Cortex of kidney (tissue), 1 donor: ENCODE measurements at places on chromosomes 12 and 14.

DNA sequence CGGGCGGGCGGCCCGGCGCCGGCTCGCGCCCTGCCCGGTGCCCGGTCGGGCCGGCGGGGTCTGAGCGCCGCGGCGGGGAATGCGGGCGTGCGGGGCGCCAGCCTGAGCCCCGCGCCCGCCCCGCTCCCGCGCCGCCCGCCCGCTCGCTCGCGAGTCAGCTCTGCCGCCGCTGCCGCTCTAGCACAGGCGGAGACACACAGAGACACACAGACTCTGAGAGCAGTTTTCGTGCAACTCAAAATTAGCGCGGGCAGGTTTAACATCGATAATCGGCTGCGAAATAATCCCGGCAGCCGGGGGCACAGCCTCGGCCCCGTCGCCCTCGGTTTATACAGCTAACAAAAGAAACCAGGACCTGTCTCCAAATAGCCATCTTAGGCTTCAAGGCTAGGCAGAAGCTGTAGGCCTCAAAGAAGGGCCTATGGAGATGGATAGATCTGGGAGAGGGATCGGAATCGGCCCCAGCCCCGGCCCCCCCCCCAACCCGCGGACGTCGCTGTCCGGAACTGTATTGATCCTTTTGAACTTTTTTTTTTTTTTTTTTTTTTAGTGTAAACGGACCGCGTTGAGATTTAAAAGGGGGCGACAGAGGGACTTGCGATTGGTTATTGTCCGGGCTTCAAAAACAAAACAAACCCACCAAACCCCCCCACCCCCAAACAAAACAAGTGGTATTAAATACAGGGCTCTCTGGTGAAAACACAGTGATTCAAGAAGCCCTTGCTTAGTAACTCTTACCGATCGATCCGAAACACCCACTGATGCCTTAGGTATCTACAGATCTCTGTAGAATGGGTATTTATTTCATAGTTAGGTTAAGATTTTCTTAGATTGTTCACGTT is 1.1 kb downstream of the ARID2 start:
- DNase-seq = no peak

- DNase-seq = no peak
Observed at GRCh38 chr12:124389138-124389724, 94.3 kb downstream of the RFLNA start.

DNA sequence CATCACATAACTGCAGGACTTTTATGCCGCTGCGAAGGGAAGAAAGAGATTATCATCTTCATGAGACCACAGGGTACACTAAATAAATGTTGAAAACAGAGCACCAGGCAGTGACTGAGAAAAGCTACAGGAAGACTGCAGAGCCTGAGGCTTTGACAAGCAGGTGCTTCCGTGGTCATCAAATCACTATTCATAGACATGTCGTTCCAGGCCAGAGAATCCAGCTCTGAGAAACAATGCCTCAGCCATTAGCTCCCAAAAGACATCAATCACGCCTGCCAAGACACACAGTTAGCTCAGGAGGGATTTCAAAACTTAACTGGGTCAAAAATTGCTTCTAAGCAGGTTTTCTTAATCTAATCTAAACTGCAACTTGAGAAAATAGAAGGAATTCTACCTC is 47.2 kb upstream of the GARIN6 start:
- no peak for DNase-seq

DNA sequence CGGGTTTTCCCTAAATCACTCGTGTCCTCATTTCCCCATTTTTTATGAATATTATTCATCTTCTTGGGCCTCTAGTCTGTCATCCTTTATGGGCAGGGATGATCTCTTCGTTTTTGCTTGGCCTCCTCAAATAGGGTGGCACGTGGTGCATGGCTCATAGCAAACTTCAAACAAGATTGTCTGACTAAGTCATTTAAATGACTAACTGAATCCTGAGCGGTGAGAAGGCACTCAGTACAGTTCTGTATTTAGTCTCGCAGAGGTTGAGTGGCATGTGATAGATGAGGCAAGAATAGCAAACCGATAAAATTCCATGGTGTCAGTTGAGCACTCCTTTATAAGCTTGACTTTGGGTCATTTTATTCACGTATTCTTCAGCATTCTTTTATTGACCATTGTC is 5.7 kb upstream of the JDP2 start:
- no peak for DNase-seq

GRCh38 chr14:72828604-72829003 is 65.3 kb downstream of the DPF3 start:
- no peak for DNase-seq

GRCh38 chr12:46214668-46215436 is 54.0 kb downstream of the SLC38A1 start:
- no peak for DNase-seq

DNA sequence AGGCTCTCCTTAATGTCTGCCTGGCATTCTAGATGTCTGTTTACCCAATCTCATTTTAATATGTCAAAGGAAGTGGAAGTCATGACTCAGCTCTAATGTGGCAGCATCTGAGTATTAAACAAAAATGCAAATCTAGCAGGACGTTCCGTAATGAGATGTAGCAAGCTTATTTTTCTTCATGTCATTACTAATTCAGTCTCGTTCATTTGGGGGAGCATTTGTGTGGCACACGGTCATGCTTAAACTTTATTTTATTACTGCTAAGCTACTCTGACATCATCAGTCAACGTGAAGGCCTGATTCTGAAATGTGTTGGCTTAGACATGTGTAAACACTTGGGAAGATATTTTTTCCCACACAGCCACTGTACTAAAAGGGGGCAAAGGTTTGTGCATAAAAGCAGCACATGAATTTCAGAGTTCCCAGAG is 326.7 kb upstream of the TMPO start:
- no peak for DNase-seq

GRCh38 chr14:104373055-104373854 is 206.3 kb upstream of the C14orf180 start:
- no peak for DNase-seq

GRCh38 chr12:94621662-94622359 is 28.5 kb downstream of the TMCC3 start:
- no peak for DNase-seq

- DNase-seq = no peak
Observed at GRCh38 chr12:50013361-50014147, 11.7 kb downstream of the RACGAP1 start.

DNA sequence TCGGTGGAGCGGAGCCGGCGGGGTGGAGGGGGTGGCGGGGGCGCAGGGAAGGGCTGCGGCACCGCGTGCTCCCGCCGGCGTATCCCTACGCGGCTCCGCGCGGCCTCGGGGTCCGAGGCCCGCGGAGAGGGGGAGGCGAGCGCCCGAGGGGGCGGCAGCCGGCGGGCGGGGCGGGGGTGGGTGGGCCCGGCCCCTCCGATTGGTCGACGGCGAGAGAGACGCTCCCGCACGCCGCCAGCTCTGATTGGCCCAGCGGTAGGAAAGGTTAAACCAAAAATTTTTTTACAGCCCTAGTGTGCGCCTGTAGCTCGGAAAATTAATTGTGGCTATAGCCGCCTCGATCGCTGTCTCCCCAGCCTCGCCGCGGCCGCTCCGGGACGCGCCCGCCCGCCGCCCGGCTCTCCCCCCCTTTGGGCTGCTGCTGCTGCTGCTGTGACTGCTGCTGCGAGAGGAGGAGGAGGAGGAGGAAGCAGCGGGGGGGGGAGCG is at the start of gene FOXG1:
Gene FOXG1 (plus strand): TSS at position 319 of the 487 bp plus-strand sequence. CDS start 493 bp downstream, outside the sequence.
- no peak for DNase-seq

GRCh38 chr12:6392504-6392903 is 8.5 kb downstream of the LTBR start:
- DNase-seq = no peak

DNA sequence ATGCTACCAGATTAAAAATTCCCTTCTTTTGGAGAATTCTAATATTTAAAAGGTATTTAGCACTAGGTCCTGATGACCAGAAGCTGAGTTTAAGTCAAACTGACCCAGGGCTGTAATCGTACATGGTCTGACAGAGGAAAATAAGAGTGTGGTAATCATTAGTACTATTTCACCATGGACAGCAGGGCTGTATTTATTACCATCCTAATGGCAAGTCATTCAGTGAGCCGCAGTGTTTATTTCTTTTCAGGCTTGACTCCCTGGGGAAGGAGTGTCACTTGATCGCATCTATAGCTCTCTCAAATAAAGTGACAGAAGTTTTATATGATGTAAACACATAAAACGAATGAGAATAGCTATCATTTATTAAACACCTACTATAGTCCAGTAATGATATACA is 261.8 kb downstream of the BTG1 start:
- DNase-seq = no peak

DNA sequence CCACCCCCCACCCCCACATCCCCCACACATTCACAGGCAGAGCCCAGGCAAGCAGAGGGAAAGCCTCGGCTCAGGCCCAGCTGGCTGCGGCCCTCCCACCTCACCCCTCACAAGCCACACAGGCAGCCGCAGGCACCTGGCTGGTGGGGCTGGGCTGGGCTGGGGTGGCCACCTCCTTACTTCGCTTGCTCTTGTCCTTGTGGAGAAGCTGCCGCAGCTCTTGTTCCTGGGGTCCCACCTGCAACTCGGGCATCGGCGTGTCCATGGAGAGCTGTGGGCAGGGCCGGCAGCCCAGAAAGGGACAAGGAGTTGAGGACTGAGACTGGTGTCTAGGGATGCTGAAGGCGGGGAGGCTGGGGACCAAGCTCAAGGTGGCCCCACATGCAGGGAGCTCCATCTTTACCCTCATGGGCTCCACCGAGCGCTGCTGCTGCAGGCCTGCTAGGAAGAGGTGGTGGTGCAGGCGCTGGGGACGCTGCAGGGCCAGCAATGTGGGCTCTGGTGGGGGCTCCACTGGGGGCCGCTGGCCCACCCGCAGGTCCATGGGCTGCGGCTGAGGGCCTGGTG is 21.2 kb downstream of the HDAC7 start:
- DNase-seq = no peak

DNA sequence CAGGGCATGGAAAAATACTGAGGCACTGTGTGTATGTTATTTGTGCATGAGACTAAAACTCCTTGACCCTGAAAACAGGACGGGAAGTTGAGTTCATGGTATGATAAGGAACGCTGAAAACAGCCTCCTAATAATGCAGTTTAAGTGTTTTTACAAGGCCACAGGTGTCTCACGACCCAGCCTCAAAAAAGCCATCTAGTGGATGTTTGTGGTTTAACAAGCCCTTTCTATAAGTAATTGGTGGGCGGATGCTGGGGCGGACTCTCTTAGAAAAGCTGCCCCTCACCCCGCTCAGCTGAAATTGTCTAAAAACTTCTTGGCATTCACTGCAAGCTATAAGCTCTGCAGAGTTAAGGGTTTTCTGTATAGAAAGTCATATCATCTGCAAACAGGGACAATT is 184.5 kb downstream of the NUBPL start:
- DNase-seq = no peak

DNA sequence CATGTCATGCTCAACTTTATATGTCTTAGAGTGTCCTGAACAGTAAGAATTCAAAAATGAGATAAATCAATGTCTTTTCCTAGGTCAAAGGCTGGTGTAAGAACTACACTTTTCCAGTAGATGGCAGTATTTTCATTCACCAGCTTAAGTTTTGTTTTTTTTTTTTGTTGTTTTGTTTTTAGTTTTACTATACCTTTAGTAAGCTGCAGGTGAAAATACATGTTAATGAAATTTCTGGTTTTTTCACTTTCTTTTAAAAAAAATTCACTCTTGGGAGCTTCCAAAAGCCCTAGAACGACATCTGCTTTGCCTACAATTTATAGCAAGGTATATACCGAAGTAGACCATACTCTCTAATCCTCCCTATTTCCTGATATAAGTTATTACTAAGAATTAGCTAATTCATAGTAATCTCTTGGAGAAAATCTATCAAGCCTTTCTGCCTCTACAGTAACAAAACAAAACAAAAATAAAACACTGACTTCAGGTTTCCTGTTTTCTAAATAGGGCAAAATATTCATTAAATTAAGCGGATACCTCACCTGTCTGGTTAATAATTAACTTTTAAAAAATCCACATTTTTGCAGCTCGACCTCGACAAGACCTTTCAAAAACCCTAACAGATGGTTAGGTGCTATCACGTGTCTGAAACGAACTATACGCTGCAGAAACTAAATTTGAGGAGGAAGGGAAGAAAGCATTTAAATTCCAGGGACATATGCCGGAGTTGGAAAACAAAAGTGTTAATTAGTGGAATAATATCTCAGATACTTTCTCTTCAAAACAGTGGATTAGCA is 2.7 kb upstream of the SAMD4A start:
- DNase-seq = no peak

- no peak for DNase-seq
Observed at GRCh38 chr14:94833633-94834032, 63.7 kb upstream of the GSC start.

GRCh38 chr12:111437816-111438454 is 32.2 kb downstream of the SH2B3 start:
- DNase-seq = no peak

- DNase-seq = no peak
Observed at GRCh38 chr12:124939421-124940142, 25.1 kb upstream of the UBC start.

DNA sequence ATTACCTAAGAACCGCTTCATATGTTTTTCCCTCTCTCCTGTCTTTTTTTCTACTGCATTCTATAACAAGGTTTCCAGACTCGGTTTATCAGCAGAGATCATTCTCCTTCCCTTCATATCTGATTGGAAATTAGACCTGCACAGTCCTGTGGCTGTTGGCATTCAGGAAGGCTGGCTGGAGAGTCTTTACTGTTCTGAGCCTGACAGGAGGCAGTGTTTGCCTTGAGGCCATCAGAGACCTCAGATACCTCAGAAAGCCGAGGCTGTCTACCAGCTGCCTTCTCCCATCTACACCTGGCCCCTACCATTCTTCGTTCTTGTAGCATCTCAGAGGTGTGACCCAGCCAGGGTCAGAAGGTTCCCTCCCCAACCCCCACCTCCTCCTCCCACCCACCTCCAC is 182.0 kb downstream of the CAND1 start:
- DNase-seq = no peak

- DNase-seq = no peak
Observed at GRCh38 chr12:91210618-91211017, 28.0 kb upstream of the DCN start.

DNA sequence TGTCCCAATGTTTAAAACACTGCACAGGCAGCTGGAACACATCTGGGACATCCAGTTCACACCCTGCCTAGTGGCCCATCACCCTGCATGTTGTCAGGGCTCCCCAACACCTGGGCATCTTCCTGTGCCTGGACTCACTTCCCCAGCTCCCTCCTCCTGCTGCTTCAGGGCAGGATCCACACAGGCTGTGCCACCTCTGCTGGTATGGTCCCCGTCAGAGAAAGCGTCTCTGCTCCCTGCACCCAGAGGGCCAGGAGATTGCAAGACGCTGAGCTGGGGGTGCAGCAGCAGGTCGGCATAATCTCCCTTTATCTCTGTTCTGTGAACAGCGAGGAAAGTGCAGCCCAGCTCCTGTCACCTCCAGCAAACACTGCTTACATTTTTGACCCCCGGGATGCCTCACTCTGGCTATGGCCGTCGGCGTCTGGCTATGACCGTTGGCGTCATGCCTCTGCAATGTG is 124.3 kb downstream of the ADGRD1 start:
- no peak for DNase-seq

GRCh38 chr14:98959958-98960616 is 311.9 kb downstream of the BCL11B start:
- no peak for DNase-seq

GRCh38 chr12:13194401-13195110 is 2.0 kb upstream of the EMP1 start:
- DNase-seq = no peak
